ENCODE measurements at places on chromosomes 3 and 15.

- peak; percentile 21 for DNase-seq
- no peaks in the 10 kb centered on the region for H3K4me1 ChIP-seq
- no peak overlapping the region for H3K27ac ChIP-seq
- no peak overlapping the region for H3K4me3 ChIP-seq
- no peaks in the 10 kb centered on the region for H3K27me3 ChIP-seq
These were observed 121.1 kb downstream of the OXSM start for GRCh38 chr3:25910997-25911396.

DNA sequence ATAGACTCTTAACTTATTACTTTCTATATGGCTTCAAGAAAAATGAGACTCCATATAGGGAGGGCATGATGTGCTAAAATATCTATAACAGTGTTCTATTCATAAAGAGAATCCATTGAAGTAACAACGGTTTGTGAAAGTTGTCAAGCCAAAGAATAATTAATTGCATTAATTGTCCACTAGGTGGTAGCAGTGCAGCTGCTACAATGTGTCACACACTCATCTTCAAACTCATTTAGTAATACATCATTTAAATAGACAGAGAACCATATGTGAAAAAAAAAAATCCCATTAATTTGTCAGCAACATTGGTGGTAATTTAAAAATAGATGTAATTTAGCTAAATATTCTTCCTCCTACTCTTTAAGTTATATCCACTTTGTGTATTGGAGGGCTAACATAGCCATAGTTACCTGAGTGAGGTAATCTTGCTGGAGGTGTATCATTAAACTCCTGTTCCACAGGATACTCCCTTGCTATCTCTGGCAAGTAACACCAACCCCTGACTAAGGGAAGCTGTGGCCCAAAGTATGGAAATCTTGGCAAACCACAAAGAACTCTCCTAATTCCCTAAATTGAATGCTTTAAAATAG, 3.7 kb upstream of the CPA3 start:
- DNase-seq: no peak
- no peaks in the 10 kb centered on the region for H3K27me3 ChIP-seq
- peak overlapping the region; percentile 61 for H3K27ac ChIP-seq
- H3K4me3 ChIP-seq: no peak overlapping the region
- H3K36me3 ChIP-seq: peaks cover 4% of the 10 kb centered on the region
- peaks cover 30% of the 10 kb centered on the region for H3K4me1 ChIP-seq

DNA sequence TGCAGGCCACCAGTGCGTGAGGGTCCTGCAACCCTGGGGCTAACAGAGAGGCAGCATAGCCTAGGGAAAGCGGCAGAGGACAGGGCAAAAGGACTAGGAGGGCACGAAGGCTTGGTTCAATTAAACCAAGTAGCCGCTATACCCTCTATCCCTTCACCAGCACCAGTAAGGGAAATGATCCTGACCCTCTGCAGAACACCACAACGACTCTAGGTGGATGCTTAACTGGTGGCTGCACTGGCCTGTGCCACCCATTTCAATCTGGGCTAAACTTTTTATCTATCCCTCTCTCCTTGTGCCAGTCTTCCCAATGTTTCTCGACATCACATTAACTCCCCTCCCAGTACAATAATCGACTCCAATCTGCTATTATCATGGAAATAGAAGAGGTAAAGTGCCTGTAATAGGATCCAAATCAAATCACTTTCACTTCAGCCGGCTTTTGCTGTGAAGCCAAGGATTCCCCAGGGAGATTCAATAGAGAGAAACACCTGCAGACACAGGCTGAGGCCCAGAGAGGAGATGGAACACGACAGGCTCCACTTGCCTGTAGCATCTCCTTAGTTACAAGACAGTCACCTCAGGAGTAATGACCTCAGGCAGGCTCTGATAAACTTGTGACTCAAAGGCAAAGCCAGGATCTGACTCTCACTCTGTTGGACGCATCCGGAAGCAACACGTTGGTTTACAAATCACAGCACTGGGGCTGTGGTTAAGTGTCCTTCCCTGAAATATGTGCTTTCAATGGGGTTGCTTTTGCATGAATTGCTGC, 791.6 kb upstream of the ARRDC4 start:
- H3K4me3 ChIP-seq: no peak overlapping the region
- no peaks in the 10 kb centered on the region for H3K27me3 ChIP-seq

- no peak overlapping the region for H3K27ac ChIP-seq
- H3K4me3 ChIP-seq: no peak overlapping the region
- no peaks in the 10 kb centered on the region for H3K27me3 ChIP-seq
- peaks cover 15% of the 10 kb centered on the region for H3K4me1 ChIP-seq
- no peak for DNase-seq
These were observed 69.3 kb upstream of the CGNL1 start for GRCh38 chr15:57306944-57307411.

DNA sequence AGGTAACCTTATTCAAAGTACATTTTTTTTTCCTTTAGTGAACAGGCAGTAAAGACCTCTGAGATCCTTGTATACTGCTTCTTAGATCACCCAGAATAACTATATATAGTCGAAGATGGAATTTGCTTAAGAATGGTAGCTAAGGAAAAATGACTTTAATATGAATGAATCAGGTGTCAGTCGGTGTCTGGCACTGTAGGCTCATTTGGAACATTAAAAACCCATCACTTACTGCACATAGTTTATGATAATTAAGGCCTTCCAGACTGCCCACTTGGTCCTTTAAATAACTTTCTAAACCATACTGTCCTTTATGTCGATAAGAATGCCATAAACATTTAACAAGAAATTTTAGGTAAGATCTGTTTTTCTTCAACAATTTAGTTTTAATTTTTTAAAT, 981.8 kb downstream of the ROBO2 start:
- H3K27ac ChIP-seq: no peak overlapping the region
- no peaks in the 10 kb centered on the region for H3K4me1 ChIP-seq
- DNase-seq: no peak
- H3K4me3 ChIP-seq: no peak overlapping the region

DNA sequence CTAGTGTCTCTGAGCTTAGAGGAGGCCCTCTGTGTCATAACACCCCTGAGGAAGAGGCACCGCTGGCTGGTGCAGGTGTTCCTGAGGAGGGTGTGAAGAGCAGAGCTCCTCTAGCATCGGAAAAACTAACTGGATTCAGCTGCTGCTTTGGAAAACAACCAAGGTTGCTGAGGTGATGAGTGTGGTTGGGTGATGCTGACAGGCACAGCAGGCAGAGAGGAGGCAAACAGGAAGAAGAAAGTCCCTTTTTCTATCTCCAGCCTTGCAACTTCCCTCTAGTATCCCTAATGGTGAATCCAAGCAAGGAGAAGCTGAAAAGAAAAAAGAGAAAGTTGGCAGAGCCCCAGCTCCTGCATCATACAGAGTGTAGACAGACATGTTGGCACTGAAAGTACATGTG, 3.8 kb upstream of the OR4F15 start:
- H3K4me1 ChIP-seq: no peaks in the 10 kb centered on the region
- no peak for DNase-seq
- no peak overlapping the region for H3K27ac ChIP-seq
- H3K36me3 ChIP-seq: no peaks in the 10 kb centered on the region

GRCh38 chr3:32460031-32460749, 42.5 kb downstream of the CMTM6 start:
- H3K36me3 ChIP-seq: no peaks in the 10 kb centered on the region
- DNase-seq: no peak
- no peaks in the 10 kb centered on the region for H3K27me3 ChIP-seq
- H3K4me1 ChIP-seq: peaks cover 20% of the 10 kb centered on the region
- no peak overlapping the region for H3K27ac ChIP-seq

DNA sequence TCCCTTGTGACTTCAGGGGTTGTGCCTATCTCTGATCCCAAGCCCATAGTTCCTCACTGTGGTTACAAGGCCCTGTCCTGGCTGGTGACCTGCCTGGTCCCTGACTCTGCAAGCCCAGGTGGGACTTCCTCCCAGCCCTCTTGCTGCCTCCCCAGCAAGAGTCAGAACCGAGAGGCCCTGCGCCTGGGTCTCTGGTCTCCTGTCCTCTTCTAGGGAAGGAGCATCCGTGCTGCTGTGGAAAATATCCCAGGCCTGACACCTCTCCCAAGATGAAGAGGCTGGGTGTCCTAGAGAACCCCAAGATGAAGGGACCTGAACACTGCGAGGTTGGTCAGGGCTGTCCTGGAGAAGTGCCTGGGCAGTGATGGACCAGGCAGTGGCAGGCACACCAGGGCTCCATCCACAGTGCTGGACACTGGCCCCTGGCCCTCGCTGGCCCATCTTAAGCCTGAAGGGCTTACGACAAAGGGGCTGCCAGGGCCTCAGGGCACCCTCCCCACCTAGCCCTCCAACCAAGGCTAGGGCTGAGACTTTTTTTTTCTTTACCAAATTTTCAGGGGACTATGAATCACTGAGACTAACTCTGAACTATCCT, 32.7 kb downstream of the PTH1R start:
- H3K27ac ChIP-seq: no peak overlapping the region
- H3K27me3 ChIP-seq: no peaks in the 10 kb centered on the region
- H3K36me3 ChIP-seq: no peaks in the 10 kb centered on the region
- peak; percentile 12 for DNase-seq

- DNase-seq: no peak
- H3K27me3 ChIP-seq: no peaks in the 10 kb centered on the region
- H3K36me3 ChIP-seq: no peaks in the 10 kb centered on the region
- no peak overlapping the region for H3K4me3 ChIP-seq
- no peaks in the 10 kb centered on the region for H3K4me1 ChIP-seq
These were observed 622 bp downstream of the NAALADL2 start for GRCh38 chr3:174859756-174860155.

DNA sequence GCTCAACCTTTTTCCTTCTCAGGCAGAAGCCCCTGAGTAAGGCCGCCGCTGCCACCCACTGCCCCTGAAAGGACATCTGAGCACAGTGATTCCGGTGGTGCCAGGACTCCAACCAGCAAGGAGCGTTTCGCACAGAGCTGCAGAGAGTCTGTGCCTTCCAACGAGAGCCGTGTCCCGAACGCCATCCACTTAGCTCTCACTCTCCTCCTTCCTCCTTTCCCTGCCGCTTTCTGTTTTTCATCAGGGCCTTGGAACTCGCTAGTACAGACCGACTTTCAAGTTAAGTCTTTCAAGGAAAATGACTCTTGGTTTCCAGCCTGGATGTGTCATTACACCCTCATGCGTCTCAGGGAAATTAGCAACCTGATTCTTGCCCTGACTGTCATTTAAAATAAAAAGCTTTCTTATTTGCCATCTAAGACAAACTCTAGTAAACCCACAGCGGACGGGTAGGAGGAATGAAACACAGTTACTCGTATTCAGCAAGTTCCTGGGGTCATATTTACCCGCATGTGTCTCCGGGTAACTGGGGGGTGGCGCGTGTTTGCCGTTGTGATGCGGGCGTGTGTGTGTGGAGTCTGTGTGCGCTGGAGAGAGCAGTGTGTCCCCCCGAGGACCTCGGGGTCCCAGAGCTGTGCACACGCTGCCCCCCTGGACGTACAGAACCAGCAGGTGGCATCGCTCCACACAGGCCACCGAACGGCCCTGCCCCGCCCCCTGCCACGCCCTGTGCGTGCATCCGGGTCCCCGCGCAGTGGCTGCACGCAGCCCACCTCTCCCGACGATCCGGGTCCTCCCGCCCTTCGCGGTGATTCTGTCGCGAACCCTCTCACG, 30.4 kb upstream of the ALDH1A3 start:
- H3K4me1 ChIP-seq: peaks cover 9% of the 10 kb centered on the region
- peak; percentile 85 for DNase-seq
- no peaks in the 10 kb centered on the region for H3K36me3 ChIP-seq
- H3K27me3 ChIP-seq: no peaks in the 10 kb centered on the region

DNA sequence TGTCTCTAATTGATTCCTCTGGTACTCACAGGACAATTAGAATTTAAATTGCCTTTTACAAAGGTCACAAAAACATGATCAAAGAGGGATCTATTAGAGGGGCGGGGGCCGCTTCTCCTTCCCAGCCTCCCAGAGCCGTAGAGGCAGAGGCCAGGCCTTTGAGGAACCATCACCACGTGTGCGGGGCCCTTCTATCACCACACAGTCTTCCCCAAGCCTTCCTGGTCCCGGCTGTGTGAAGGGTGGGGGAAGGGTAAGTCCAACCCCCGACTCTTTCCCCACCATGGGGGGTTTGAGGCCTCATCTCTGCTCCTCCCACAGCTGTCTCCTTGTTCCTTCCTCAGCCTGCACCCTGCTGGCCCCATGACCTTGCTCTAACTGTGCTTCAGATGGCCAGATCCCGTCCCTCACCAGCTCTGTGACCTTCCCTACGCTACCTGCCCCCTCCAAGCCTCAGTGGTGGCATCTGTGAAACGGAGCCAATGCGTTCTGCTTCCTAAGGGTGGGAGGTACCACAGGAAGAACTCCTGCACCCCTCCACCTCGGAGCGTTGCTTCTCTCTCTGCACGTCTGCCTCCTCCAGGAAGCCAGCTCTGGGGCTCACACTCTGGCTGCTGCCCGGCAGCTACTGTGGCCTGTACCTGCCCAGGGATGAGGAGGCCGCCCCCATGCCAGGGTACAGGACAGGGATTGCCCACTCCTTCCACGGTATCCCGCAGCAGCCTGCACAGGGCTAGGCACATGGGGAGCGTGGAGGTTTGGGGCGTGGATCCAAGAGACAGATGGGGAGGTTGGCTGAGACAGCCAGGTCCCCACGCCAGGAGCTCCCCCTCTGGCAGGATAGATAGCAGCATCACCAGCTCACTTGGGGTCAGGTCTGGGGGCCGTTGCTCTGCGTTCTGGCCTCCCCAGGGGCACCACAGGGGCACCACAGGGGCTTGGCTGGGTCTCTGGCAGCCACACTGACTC, 83.8 kb downstream of the LINGO1 start:
- H3K4me1 ChIP-seq: peaks cover 5% of the 10 kb centered on the region
- H3K4me3 ChIP-seq: no peak overlapping the region

- no peaks in the 10 kb centered on the region for H3K4me1 ChIP-seq
- H3K4me3 ChIP-seq: no peak overlapping the region
- no peaks in the 10 kb centered on the region for H3K36me3 ChIP-seq
- no peaks in the 10 kb centered on the region for H3K27me3 ChIP-seq
- DNase-seq: no peak
- H3K27ac ChIP-seq: no peak overlapping the region
These were observed 92.0 kb upstream of the CCDC54 start for GRCh38 chr3:107285197-107285596.

GRCh38 chr3:69735893-69736292, 3.4 kb upstream of the MITF start:
- H3K27ac ChIP-seq: no peak overlapping the region
- no peaks in the 10 kb centered on the region for H3K36me3 ChIP-seq
- no peak for DNase-seq
- H3K4me1 ChIP-seq: peaks cover 11% of the 10 kb centered on the region
- H3K27me3 ChIP-seq: no peaks in the 10 kb centered on the region

DNA sequence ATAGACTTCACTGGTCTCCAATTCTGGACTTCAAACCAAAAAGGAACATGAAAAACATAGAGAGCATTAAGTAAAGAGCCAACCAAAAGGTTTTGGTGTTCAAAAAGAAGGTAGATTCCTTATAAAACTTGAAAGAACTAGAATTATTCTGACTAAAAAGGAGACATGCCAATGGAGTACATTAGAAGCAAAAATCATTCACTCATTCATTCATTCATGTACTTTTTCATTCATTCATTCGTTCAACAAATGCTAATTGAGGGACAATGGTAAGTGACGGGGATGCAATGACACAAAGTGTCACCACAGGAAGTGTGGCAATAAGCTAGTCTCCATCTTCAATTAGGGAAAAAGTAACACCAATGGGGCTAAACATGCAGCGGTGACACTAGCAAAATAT, 181.0 kb upstream of the ATP11B start:
- no peak overlapping the region for H3K27ac ChIP-seq
- no peak for DNase-seq
- no peaks in the 10 kb centered on the region for H3K4me1 ChIP-seq
- no peaks in the 10 kb centered on the region for H3K36me3 ChIP-seq

GRCh38 chr3:159128628-159129027, 326.8 kb downstream of the MFSD1 start:
- no peaks in the 10 kb centered on the region for H3K27me3 ChIP-seq
- no peaks in the 10 kb centered on the region for H3K4me1 ChIP-seq
- no peak for DNase-seq
- no peak overlapping the region for H3K27ac ChIP-seq

All from body of pancreas (tissue), 4 donors.